ENCODE measurements at places on chromosomes 12 and 14. TPM values are rescaled to one million over a fixed set of nuclear protein-coding genes. Genes with fewer than 3 reads are reported as not detected.

GRCh38 chr14:61598980-61599379 lies 96.3 kb upstream of the HIF1A start:
- no peak for DNase-seq

GRCh38 chr12:47124451-47124850 lies 44.7 kb upstream of the AMIGO2 start:
- DNase-seq = no peak

DNA sequence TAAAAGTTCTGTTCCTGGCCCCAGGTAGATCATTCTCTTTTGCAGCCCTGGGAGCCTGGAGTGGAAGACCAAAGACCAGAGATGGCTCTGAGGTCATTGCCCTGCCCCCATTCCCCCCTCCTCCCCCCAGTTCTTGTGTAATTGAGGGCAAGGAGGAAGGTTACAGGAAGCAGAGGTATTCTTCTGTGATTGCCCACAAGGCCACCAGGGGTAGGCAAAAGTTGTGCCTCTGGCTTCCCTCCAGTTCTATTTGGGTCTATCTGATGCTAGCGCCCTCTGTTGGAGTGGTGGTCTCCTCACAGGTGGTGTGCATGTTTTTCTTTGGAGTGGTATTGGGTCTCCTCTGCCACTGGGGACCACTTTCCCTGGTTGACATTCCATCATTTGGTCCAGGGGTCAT lies 41.2 kb upstream of the CRY1 start:
- DNase-seq = no peak

GRCh38 chr12:77392467-77393088 lies 327.2 kb upstream of the E2F7 start:
- no peak for DNase-seq

GRCh38 chr14:84351646-84352045 lies 1178.3 kb upstream of the FLRT2 start:
- no peak for DNase-seq

GRCh38 chr14:68094158-68094557 lies 274.6 kb downstream of the RAD51B start:
- no peak for DNase-seq

DNA sequence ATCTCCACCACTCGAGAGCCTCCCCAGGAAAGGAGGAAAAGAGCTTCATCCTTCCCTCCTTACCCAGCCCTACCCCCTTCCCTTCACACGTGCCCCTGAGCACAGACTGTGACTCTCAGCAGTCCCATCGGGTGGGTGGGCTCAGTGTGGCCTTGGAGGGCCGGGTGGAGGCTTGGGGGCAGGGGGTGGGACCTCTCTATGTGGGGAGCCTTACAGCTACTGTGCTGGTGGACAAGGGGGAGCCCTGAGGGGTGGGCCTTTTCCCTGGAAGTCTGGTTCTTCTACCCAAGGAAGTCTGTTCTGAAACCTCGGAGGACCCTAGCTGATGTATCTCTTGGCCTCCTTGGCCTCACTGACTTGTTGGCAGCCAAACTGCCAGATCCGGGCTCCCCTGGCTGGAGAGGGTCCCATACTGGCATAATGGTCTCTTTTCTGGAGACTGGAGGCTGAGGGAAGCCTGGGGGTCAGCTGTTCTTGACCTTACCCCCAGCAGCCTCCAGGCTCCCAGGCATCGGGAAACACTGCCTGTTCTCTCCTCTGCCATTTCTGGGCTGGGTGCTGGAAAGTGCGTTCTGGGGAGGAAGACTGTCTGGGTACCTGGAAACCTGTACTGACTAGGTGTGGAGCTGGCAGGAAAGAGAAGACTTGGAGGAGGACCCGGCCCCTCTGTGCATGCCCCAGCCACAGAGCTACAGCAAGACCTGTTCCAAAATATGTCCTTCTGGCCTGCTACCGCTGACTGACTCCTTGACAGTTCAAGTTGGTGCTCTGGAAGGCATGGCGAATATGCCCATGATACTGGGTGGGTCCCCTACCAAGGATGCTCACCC lies 7.6 kb downstream of the VASH1 start:
- DNase-seq = no peak

DNA sequence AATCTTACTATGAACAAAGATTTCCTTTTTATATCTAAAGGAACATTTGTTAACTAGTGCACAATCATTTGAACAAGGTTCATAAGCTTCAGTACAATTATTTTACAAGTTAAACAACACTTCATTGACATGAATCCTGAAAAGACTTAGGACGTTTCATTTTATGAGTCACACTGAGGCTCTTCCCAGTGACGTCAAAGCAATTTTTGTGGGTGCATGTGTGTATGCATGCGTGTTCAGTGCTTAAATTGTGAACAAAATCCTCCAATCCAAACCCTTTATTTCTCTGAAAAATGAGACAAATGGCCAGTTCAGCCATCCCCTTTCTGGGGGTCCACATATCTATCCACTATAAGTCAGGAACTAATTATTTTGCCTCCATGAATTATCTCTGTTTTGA lies 2.9 kb downstream of the LMNTD1 start:
- no peak for DNase-seq

DNA sequence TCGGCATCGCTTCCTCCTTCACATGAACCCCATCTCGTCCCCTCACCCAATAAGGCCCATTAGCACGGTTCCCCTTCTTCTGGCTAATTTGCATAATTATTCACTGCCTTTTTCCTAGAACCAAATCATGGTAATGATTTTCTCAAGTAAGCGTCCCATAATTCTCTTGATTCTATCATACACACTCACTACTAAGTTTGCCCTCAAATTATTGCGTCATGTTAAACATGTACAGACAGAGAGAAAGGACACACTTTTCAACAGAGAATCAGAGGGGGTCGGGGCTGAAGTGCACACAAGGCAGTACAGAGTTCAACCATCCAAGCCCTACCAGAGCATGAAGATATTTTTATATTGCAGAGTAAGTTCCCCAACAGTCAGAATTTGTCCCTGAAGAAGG lies 256.6 kb downstream of the FOXN3 start:
- DNase-seq = no peak

- DNase-seq = no peak
Observed at GRCh38 chr12:71061451-71061850, 96.3 kb downstream of the TSPAN8 start.

DNA sequence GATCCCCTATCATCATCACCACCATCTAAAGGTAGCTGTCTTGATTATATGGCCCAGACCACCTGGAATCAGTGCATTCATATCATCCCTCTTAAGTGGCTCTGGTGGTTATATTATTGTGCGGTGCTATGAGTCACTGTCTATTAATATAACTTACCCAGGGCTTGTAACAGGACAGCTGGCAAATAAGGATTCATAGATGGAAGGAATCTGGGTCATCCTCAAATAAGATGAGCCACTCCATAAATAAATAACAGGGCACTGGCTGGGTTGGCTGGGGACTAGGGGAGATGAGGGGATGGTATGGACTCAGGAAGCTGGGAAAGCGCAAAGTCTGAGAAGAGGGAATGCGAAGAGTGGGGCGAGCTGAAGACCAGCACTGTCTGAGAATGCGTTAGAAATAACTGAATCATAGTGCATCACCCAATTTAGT lies 216.1 kb downstream of the NUAK1 start:
- no peak for DNase-seq

DNA sequence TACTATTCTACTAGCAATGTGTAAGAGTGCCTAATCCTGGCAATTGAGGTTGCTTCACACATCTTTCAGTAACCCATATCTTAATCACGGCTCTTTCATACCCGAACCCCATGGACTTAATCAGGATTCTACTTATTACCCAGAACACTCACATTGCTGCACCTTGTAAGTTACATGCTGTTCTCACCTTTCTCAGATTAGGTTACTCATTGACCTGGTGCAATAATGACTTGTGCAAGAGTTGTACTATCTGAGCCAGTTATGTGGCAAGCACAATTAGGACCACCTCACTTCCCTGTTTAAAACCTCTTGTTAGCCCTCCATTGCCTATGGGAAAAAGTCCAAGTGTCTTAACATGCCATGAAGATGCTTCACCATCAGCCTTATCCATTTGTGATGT lies 306.7 kb upstream of the E2F7 start:
- DNase-seq = no peak

DNA sequence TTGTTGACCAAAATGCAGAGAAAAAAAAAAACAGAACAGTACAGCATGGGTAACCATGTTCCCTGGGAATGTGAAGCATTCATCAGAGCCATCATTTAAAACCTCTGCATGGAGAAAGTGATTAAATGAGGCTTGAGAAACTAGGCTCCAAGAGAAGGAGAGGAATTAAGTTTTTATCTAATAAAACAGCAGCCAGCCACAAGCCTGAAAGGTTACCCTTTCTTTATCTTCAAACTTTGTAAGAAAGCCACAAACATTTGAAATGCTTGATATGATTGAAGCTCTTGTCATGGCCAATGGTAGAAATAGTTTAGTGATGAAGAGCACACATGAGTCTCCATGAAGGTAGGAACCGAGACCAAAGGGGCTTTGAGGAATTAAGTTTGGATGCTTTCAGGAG lies 144.9 kb upstream of the SYT1 start:
- DNase-seq = no peak

DNA sequence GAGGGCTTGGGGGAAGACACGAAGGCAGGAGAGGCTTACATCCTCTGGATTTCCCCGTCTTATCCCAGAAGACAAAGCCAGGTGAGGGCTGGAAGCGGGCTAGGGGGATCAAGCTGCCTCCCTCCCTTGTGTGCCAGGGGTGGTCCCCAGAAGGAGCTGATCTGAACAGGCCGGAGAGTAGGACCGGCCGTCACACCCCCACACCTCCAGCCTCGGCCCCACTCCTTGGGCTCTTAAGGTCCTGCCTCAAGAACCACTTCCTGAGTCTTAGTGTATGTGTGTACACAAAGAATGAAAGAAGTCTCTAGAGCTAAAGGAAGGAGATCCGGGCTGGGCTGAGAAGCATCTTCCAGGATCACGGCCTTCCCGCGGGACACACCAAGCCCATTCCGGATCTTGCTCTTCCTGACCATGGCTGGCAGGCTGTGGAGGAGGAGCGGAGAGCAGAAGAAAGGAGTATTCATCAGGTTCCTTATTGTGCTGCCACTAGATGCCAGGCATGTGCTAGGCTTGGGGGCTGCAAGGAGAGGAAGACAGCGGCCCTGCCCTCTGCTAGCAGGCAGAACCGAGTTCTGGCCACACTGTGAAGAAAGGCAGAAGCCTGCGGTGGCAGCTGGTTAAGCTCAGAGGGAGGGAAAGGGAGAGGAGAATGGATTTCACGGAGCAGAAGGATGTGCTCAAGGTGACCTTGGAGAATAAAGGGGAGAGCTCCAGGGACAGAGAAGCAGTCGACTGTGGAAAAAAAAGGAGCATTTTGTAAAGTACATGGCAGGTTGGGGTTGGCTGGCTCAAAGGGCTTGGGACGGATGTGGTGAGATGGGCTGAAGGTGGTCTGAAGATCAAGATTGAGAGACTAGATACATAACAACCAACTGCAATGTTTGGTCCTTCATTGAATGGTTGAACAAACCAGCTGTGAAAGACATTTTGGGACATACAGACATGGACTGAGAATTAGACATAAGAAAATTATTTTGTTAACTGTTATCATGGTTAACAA lies 1.3 kb upstream of the CD63 start:
- no peak for DNase-seq

DNA sequence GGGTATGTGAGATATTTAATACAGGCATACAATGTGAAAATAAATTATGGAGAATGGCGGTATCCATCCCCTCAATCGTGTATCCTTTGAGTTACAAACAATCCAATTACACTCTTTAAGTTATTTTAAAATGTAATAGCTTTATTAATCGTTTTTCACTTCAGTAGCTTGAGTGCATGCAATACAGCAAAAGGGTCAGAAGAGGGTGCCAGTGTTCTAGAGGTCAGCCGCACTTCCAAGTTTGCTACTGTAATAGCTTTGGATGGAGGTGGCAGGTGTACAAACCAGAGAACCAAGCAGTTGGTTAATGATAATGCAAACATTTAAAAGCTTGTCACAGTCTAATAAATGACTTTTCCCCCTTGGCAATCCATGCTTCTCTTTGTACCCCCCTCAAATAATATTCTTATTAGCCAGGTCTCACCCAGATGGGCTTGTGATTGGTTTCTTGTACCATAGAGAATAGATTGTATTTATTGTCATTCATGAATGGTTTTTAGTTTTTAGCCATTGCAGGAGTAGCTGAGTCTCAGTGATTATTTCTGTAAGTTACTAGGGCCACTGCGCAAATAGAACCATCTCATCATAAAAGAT lies 127.0 kb downstream of the ERC1 start:
- DNase-seq = peak; percentile 66

DNA sequence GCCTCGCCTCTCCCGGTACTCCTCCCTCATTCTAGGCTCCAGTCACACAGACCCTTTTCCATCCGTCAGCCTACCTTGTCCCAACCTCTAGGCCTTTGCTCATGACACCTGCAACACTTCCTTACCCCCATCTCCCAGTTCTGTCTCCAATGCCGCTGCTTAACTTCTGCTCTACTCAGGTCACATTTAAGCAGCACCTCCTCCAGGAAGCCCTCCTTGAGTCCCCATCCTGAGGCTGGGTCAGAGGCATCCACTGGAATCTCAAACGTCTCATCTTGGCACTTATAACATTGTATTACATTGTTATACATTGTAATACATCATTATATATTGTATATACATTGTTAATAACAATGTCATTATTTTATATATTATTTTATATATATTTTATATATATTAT lies 32.8 kb downstream of the RASAL1 start:
- no peak for DNase-seq

- DNase-seq = no peak
Observed at GRCh38 chr12:52455821-52456220, 3.9 kb upstream of the KRT6B start.

GRCh38 chr14:104001003-104001402 lies 58.7 kb upstream of the RD3L start:
- DNase-seq = no peak

DNA sequence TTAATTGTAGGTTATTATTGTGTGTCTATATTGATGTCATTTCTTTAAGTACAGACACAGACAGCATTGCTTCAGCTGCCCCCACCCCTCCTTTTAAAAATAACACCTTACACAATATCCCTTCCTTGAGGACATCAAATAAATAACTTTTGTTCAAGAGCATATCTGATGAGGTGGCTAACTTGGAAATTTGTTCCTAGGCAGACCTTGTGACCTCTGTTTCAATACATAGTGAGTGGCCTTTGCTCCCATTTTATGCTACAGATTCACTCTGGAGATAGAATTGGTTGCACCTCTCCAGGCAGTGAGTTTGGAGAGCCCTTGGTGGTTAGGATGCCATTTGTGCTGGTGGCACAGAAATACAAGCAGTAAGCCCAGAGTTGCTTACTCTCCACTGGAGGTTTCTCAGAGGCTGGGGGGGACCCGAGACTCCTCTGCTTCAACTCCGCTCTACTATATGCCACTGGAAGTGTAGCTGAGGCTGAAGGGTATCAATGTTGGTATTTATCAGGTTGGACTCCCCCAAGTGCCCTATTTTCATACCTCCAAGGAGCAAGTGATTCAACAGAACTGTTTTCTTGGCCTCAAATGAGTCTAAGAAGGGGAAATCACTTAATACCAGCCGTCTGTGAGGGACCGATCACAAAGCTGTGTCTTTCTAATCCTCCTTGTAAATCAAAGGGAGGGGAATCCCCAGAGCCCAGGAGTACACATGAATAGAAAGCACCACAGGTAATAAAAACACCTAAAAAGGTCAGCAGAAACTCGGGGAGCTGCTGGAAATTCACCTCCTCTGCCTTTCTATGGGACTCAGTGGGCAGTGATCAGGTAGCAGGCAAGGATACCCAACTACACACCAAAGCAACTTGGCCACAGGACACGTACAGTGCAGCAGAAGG lies 463.1 kb downstream of the RAD51B start:
- no peak for DNase-seq

Gene RNASE1
- total RNA-seq = 275 TPM

Gene AICDA
- not detected for total RNA-seq

Gene CMKLR1
- 10.8 TPM for total RNA-seq

Gene CEBPE
- total RNA-seq = not detected

Gene SLC25A47
- not detected for total RNA-seq

Gene SLC35F4
- not detected for total RNA-seq

Gene DEPDC4
- total RNA-seq = 2.5 TPM

Gene KRT80
- total RNA-seq = not detected

Gene DPF3
- 21.9 TPM for total RNA-seq
